ENCODE measurements at places on chromosomes 12 and 14. TPM values are rescaled to one million over a fixed set of nuclear protein-coding genes. Genes with fewer than 3 reads are reported as not detected.

IFNG-AS1 gene
- total RNA-seq = not detected

GPR68 gene
- total RNA-seq = 0.80 TPM

TSPAN11 gene
- total RNA-seq = 1.5 TPM

CNPY2 gene
- 57.6 TPM for total RNA-seq

MSRB3 gene
- 24.2 TPM for total RNA-seq

All from transverse colon (tissue), 4 donors.